Body of pancreas (tissue), 4 donors: ENCODE measurements at places on chromosomes 11 and 22. TPM values are rescaled to one million over a fixed set of nuclear protein-coding genes. Genes with fewer than 3 reads are reported as not detected.
A peak's percentile ranks its signal among the peaks of the same experiment; 100 is the strongest.

Gene PTH
- not detected for total RNA-seq

Gene RFPL3
- not detected for total RNA-seq

Gene GPR83
- total RNA-seq: not detected

Gene PCSK7
- 86.0 TPM for total RNA-seq

Gene OOSP4A
- total RNA-seq: not detected

Gene ZNF280B
- 1.0 TPM for total RNA-seq

Gene MUS81
- total RNA-seq: 38.2 TPM

Gene ADAMTS15
- 0.52 TPM for total RNA-seq

Gene CCDC116
- total RNA-seq: 0.52 TPM

GRCh38 chr22:42418811-42419242 lies 13.4 kb downstream of the NFAM1 start:
- H3K27ac ChIP-seq: no peak overlapping the region
- H3K4me3 ChIP-seq: no peak overlapping the region
- no peak for DNase-seq

DNA sequence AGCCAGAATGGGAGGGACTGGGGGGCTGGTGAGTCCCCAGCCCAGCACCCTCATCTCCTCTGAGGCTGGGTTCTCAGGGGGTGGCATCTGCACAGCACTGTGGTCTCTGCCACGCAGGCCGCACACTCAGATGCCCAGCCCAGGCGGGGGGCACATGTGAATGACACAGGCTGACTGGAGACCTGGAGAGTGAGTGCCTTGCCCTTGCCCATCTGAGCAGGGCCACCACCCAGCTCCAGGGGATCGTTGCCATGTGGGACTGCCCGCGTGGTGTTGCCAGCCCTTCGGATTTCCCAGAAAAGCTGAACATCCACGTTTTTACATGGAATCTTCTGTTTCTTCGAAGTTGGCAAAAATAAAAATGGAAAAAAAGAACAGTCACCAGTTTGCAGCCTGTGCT lies 18.9 kb downstream of the PRDM11 start:
- no peak overlapping the region for H3K27ac ChIP-seq
- H3K4me1 ChIP-seq: peaks cover 32% of the 10 kb centered on the region
- no peaks in the 10 kb centered on the region for H3K36me3 ChIP-seq
- DNase-seq: no peak
- no peaks in the 10 kb centered on the region for H3K27me3 ChIP-seq

DNA sequence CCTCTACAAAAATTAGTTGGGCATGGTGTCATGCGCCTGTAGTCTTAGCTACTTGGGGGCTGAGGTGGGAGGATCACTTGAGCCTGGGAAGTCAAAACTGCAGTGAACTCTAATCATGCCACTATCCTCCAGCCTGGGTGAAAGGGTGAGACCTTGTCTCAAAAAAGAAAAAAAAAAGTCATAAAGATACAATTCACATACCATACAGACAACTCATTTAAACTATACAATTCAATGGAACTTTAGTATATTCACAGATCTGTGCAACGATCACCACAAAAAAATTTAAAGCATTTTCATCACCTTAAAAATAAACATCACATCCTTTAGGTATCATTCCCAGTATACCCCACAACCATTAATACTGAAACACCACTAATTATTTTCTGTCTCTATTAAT lies 201.2 kb downstream of the PGR start:
- DNase-seq: no peak
- H3K27me3 ChIP-seq: no peaks in the 10 kb centered on the region
- H3K4me3 ChIP-seq: no peak overlapping the region
- no peaks in the 10 kb centered on the region for H3K36me3 ChIP-seq

GRCh38 chr11:130774703-130775102 lies 141.6 kb downstream of the SNX19 start:
- H3K4me3 ChIP-seq: no peak overlapping the region
- no peak overlapping the region for H3K27ac ChIP-seq

- peak overlapping the region; percentile 35 for H3K27ac ChIP-seq
- H3K4me3 ChIP-seq: no peak overlapping the region
- peak; percentile 74 for DNase-seq
- no peaks in the 10 kb centered on the region for H3K27me3 ChIP-seq
Measured at GRCh38 chr11:60762851-60763691, 6.4 kb downstream of the MS4A15 start.

- H3K27ac ChIP-seq: no peak overlapping the region
- H3K36me3 ChIP-seq: no peaks in the 10 kb centered on the region
- no peaks in the 10 kb centered on the region for H3K27me3 ChIP-seq
- H3K4me1 ChIP-seq: no peaks in the 10 kb centered on the region
- H3K4me3 ChIP-seq: no peak overlapping the region
Measured at GRCh38 chr11:126645186-126645585, 289.7 kb downstream of the ST3GAL4 start.

DNA sequence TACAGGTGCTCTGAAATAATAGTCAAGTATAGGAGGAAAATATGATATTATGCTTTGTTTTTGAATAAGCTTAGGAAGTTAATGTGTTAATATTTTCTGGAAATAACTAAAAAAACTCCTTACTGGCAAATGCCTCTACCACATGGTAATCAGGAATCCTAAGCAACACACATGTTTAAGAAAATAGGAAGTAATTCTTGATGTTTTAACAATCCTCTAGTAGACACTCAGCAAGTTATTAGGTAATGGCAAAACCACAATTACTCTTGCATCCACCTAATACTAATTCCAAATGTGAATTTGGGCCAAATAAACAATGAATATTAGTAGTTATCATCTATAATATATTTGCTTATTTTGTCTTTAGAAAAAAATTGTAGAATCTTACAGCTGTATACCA lies 53.6 kb downstream of the SLC35F2 start:
- H3K4me1 ChIP-seq: no peaks in the 10 kb centered on the region
- H3K4me3 ChIP-seq: no peak overlapping the region
- no peaks in the 10 kb centered on the region for H3K27me3 ChIP-seq
- H3K27ac ChIP-seq: no peak overlapping the region

DNA sequence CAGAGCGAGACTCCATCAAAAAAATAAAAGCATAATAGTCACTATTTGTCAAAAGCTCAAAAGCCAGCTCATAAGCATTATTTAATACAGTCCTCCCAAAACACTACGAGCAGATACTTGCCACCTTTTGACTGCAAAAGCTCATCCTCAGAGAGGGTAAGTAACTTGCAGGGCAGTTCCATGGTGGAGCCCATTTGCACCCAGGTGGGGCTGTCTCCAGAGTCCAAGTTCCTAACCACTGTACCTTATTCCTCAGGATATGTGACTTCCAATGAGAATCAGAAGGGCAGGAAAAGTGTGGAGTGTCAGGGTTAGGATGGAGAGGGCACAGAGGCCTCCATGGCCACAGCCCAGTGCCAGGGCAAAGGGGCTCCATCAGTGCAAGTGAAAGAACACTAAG lies 28.6 kb upstream of the POU2AF1 start:
- no peaks in the 10 kb centered on the region for H3K36me3 ChIP-seq
- H3K27me3 ChIP-seq: no peaks in the 10 kb centered on the region
- H3K4me1 ChIP-seq: peaks cover 3% of the 10 kb centered on the region
- H3K4me3 ChIP-seq: no peak overlapping the region
- DNase-seq: no peak
- no peak overlapping the region for H3K27ac ChIP-seq

GRCh38 chr11:106794058-106794457 lies 224.2 kb downstream of the GUCY1A2 start:
- no peaks in the 10 kb centered on the region for H3K36me3 ChIP-seq
- no peaks in the 10 kb centered on the region for H3K27me3 ChIP-seq
- H3K4me1 ChIP-seq: no peaks in the 10 kb centered on the region

DNA sequence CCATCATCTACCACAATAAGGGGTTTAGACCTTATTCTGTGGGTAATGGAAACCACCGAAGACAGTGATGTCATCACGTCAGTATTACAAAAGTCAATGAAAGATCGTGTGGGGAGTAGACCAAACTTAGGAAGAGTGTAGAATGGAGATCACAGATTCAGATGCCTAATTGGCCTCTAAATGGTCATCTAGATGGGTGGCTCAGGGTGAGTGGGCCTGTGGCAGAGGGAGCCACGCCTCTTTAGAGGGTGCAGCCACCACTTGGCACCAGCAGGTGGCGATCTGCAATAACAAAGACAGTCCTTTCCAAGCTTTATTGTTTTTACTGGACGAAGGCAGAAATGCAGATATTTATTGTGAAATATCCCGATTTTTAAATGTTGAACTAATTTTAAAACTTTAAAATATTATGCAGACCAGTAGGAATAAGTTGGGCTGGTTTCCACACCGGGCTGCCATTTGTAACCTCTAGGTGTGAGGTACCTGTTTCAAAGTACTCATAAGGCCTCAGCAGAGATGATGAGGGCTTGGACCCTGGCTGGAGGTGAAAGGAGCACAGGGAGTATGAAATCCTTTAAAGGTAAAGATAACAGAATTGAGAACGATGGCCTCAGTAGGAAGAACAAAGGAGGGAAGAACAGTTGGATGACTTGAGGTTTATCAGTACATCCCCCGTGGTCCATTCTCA lies 222.0 kb downstream of the DBX1 start:
- H3K4me3 ChIP-seq: no peak overlapping the region
- DNase-seq: peak; percentile 78

GRCh38 chr11:88827018-88827676 lies 238.6 kb downstream of the GRM5 start:
- DNase-seq: no peak
- H3K4me3 ChIP-seq: no peak overlapping the region
- H3K36me3 ChIP-seq: no peaks in the 10 kb centered on the region
- H3K4me1 ChIP-seq: no peaks in the 10 kb centered on the region
- H3K27ac ChIP-seq: no peak overlapping the region

DNA sequence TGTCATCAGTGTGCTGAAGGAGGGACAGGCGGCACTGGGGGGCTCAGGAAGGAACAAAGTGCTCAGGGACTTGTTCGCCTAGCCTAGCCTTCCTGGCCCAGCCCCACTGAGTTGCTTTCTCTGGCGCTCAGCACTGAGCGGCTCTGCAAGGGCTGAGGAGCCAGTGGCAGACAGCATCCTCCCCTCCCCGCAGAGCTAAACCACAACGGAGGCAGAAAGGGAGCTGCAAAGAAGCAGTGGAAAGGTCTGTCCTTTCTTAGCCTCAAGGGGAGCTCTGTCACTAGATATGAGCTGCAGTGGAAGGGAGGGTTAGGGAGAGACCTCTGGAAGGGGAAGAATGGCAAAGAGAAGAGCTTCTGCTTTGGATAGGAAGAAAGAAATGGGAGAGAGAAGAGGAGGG lies 89.7 kb upstream of the PHOX2A start:
- DNase-seq: no peak
- no peak overlapping the region for H3K4me3 ChIP-seq
- no peaks in the 10 kb centered on the region for H3K27me3 ChIP-seq
- H3K27ac ChIP-seq: no peak overlapping the region
- H3K4me1 ChIP-seq: no peaks in the 10 kb centered on the region
